ENCODE measurements at places on chromosomes 4 and X.

- no peak for DNase-seq
Observed at GRCh38 chr4:152929888-152930287, 6.2 kb upstream of the FHDC1 start.

GRCh38 chr4:64545593-64545992, 136.3 kb upstream of the TECRL start:
- DNase-seq: no peak

DNA sequence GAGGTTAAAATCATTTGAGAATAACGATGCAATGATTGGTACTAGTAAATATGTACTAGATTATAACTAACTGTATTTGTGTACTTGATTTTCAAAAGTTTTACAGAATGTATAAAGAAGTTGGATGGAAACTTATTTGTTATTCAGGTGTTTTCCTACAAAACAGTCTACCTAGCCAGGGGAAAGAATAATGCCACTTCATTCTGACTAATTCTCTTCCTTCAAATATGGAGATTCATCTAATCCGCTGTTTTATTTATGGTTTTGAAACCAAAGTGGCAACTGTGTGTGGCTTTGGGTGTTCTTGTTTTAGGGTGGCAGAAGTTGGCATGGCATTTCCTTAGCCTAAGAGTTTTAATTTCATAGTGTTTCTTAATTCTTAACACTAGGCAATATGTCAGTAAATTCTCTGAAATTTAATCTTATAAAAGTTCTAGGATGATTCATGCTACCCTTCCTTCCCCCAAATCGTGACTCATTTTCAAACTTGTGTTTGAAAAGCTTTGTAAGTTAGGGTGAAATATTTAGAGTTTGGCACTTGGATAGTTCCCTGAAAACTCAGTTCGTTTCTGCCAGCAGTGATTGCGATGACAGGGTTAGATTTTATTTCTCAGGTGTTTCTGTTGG, 62.6 kb downstream of the DCLK2 start:
- no peak for DNase-seq

DNA sequence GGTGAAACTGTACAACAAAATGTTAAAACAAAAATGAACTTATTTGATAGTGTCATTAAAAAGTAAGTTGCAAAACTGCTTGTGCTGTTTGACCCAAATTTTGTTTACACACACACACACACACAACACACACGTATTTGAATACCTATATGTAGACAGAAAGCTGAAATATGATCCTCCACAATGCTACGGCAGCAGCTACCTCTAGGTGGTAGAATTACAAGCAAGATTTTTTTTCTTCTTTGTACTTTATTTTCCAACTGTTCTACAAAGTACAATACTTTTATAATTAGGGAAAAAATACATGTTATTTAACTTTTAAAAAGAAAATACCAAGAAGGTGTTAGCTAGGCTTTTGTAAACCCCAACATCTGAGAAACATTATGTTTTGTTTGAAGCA, 1.2 kb downstream of the CYTL1 start:
- no peak for DNase-seq

GRCh38 chr4:101264993-101265815, 82.1 kb downstream of the PPP3CA start:
- no peak for DNase-seq

- no peak for DNase-seq
Observed at GRCh38 chr4:94419956-94420355, 31.8 kb upstream of the PDLIM5 start.

GRCh38 chr4:158159054-158159717, 13.6 kb downstream of the GASK1B start:
- DNase-seq: no peak

GRCh38 chr4:33470805-33471204, 2750.6 kb downstream of the PCDH7 start:
- no peak for DNase-seq

GRCh38 chr4:120633810-120634209, 288.7 kb downstream of the PRDM5 start:
- DNase-seq: no peak

DNA sequence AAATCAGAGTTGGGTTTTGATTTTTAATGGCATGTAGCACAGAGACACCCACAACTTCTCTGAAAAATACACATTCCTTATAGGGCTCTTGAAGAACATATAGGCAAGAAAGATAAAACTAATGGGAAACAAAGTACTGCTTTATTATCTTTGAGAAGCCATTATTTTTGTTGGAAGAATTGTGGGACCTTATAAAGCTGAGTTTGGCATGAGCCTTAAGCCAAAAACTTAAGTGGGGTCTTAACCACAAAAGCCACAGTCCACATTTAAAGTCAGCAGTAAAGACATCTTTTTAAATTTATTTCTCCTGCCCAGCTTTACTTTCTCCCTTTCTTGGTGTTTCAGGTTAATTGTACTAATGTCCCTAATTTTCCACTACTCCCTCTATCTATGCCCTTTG, 1297.3 kb downstream of the C4orf33 start:
- DNase-seq: no peak

DNA sequence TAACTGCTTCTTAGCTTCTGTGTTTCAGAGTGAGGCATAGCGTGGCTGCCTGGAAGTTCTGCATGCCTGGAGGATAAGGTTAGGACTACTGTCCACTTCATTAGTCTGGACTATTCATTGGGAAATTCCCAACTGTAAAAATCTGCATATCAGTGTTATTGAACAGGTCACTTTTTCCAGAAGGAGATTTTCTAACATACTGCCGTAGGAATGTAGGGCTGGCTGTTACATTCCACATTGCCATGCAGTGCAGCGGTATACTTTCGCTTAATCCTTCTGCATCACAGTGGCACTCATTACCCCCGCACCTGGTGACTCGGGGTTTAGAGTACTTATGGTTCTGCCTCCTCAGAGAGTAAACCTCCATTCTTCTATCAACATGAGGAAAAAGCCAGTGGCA, 104.6 kb downstream of the NPFFR2 start:
- no peak for DNase-seq

GRCh38 chr4:152942346-152942745, 6.2 kb downstream of the FHDC1 start:
- no peak for DNase-seq

DNA sequence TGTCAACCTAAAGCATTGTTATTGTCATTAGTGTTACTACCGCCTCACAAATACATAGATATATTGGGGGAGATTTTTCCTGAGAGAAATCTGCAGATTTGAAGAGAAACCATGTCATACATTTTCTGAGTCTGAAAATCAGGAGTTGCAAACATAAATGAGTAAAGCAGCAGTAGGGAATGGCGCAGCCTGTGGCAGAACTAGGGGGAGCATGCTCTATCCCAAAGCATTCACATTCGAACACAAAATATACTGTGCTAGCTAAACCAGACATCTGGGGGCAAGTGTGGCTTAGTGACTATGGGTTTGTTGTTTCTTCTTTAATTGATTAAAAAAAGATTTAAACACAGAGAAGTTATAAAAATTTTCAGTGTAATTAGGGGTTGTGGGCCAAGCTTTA, 83.2 kb downstream of the CPE start:
- no peak for DNase-seq

DNA sequence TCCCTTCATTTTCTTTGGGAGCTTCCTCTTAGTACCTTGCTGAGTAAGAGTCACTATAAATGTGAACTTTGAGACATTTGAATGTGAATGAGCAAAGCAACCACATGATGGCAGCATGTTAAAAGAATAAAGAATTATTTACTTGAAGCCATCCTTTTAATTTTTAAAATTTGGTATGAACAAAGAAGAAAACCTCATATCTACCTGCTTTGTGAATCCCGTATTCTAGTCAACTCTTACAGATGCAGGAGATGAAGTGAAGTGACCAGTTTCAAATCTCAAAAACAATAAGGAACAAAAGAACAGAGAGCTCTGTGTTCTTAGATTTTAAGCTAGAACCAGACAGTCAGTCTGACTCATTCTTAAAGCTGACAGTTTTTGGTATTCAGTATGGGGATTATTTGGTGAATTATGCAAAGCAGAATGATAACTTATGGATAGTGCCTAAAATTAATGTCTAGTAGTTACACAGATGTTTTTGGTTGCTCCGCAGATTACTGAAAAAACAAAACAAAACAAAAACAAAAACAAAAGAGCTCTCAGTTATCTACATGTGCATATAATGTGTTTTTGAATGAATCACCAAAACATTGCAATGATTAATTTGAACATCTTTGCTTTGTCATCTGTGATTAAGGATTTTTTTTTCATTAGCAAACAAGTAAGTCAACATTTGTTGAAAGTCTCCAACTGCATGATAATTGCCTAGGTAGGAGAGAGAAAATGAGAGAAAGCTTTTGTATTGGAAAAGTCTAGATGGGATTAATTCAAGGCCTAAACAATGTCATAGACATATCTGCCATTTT, 48.2 kb upstream of the H2AZ1 start:
- DNase-seq: no peak

- DNase-seq: no peak
Observed at GRCh38 chrX:118807151-118808017, 16.2 kb upstream of the ZCCHC12 start.

DNA sequence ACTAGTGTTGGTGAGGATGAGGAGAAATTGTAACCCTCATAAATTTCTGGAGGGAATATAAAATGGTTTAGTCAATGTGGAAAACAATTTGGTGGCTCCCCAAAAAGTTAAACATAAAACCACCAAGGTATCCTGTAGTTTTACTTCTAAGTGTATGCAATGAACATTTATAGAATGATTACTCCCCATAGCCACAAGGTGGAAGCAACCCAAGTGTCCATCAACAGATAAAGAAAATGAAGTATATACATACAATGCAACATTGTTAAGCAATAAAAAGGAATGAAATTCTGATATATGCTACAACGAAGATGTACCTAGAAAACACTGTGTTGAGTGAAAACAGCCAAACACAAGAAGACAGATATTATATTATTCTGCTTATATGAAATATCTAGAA, 569.1 kb upstream of the GRID2 start:
- no peak for DNase-seq

- DNase-seq: no peak
Observed at GRCh38 chrX:107574054-107574683, 54.1 kb upstream of the PRPS1 start.

GRCh38 chr4:169986369-169986768, 39.8 kb downstream of the MFAP3L start:
- no peak for DNase-seq

GRCh38 chr4:159966746-159967145, 863.9 kb downstream of the RAPGEF2 start:
- no peak for DNase-seq

DNA sequence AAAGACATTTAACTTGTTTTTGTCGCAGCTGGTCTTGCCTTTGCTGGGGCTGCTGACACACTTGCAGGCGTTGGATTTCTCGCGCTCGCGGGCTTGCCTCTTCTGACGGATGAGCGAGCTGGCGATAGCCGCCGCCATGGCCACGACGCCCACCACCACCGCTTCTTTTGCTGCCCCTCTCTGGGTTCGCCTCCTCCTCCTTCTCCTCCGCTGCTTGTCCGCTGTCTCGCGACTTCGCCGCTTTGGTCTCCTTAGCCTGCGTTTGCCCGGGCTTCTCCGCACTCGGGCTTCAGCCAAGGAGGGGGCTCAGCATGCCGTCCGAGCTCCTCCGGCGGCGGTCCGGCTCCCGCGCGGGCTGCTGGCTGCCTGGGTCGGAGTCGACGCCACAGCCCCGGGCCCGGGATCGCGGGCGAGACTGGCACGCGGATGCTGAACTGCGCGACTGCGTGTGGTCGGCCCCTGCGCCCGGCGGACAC, 613 bp downstream of the FGF13 start:
- no peak for DNase-seq

GRCh38 chrX:66022632-66023384, 17.1 kb downstream of the VSIG4 start:
- no peak for DNase-seq

GRCh38 chr4:105786748-105787147, 78.2 kb downstream of the GSTCD start:
- no peak for DNase-seq

DNA sequence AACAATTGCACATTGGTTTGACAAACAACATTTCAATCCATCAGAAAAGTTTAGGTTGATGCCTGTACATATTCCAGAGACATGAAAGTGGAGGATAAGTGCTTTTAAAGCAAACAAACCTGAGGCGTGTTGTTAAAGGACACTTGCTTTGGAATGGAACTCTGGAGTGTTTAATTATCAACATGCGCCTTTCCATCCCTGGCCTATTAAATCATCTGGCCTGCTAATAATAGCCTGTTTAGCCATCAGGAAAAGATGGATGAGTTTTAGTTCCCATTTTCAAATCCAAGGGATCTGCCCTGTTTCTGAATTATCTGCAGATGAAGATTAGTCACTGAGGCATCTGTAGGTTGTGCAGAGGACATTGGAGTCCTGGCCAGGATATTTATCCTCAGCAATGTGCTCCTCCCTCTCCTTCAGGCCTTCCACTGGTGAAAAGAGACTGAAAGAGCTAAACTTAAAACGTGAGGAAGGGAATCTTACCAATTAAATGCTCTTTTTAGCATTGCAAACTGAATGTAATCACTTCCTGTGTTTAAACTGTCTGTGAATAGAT, 388.9 kb downstream of the PPARGC1A start:
- no peak for DNase-seq

- DNase-seq: no peak
Observed at GRCh38 chrX:149487292-149487691, 17.8 kb downstream of the IDS start.

DNA sequence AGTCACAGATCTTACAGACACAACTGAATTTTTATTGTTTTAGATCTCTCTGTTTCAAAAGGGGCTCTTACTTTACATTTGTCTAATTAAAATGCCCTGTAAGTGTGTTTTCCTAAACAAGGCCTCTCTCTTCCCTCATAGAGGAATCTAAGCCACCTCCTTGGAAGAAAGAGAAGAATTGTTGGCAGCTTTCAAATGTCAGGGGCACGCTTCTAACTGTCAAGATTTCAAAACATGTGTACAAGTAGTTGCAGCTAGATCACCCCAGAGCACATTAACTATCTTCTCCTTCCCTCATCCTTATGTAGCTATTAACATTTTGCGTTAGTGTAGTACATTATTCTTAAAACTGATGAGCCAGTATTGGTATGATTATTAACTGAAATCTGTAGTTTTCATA, 266.5 kb upstream of the BOD1L1 start:
- no peak for DNase-seq

DNA sequence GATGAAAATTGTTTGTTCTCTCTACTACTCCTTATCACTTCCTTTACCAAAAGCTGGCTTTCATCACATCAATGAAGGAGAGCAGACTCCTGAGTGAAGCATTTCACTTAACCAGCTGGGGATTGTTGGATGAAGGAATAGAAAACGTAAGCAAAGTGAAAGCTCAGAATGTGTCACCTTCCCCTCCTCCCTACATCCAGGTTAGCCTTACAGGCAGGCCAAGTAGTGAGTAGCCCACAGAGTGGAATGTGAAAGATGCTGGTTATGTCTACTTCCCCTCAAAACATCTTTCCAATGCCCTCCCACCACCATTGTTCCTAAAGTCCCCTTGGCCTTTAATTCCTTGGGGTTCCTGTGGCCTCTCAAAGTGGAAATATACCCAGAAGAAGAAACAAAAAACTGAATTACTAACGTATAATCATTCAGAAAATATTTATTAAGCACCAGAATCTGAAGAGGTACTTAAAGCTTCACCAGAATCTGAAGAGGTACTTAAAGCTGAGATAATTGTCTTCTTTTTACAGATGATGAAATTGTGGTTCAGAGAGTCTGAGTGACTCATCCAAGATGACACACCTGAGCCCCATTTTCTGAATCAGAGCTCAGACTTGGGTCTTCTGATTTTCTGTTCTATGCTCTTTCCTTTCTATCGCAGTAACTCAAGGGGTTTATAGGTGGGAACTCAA, 6.5 kb downstream of the P2RY4 start:
- no peak for DNase-seq

Data from central memory CD4-positive, alpha-beta T cell (primary cell).